ENCODE measurements at places on chromosomes 3 and 15.
A peak's percentile ranks its signal among the peaks of the same experiment; 100 is the strongest.

DNA sequence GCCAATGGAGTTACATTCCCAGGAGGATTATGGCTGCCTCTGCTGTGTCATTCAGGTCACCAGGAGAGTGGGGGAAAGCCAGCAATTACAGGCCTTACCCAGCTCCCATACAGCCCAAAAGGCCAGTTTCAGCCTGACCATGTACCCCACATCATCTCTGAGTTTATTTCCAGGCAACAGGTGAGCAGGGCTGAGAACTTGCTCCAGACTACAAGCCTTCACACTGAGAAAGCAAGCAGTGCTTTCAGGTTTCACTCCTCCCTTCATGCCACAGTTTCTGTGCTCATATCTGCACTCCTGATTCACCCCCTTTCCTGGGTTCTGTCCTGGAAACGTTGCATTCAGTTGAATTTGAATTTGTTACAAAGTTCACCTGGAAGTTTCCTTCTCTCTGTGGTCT is 68.1 kb upstream of the ABI3BP start:
- no peak for DNase-seq

DNA sequence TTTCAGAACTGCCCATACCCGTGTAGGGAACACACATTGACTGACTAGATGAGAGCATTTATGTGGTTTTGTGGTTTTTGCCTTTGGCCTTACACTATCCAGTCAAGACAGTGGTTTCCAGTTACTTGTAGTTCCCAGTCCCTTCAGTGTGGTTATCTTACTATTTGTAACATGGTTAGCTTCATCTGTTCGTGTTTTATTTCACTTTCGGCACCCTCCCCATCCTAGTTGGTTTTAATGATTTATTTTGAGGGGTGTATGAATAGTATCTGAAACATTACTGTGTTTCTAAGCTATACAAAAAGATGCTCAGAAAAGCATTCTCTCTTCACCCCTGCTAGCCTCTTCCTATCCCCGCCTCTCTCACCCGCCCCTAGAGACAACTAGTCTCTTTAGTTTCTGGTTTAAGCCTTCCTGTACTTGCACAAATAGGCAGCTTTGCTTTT is 14.1 kb downstream of the LYSMD4 start:
- DNase-seq: no peak

DNA sequence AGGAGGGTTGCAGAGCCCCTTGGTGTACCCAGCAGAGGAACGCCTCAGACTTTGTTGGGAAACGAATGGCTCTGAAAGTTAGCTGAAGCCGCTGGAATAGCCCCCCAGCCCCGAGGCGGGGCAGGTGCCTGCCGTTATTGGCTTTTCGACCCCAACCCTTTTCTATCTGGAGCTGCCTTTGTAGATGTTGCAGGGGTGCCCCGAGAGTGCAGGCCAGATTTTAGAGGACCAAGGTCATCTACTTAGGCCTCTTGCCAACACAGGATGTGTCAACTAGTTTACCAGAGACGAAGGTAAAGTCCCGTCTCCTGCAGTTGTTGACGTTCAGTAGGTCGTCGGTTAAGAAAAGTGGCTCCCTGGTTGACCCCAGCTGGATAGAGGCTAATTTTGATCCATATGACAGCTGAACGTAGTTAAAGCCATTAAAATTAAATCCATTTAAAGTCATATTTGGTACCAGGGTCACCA is 579 bp upstream of the UBE3A start:
- no peak for DNase-seq

DNA sequence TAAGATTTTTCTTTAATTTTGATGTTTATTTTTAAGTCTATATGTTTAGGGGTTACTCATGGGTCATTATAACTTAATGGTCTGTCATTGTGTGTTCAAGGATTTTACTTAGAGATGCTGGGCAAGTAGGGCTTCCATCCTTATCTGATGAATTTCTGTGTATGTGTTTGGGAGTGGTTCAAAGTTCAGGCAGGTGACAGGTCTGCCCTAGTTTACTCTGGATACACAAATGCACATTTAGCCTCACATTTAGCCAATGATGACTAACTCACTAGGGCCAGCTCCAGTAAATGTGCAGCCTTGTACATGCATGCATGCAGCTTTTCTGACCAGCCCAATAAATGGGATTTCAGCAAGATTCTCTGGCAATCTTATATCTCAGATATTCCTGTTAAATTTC is 554.1 kb downstream of the SI start:
- DNase-seq: no peak

- DNase-seq: no peak
These were observed 235.5 kb downstream of the CTNNB1 start for GRCh38 chr3:41434781-41435180.

- no peak for DNase-seq
These were observed 274.2 kb downstream of the FOXP1 start for GRCh38 chr3:71309342-71309741.

- DNase-seq: no peak
These were observed 153.9 kb downstream of the CPNE4 start for GRCh38 chr3:131880948-131881347.

- no peak for DNase-seq
These were observed 53.0 kb downstream of the PDIA5 start for GRCh38 chr3:123119802-123120201.

- peak; percentile 70 for DNase-seq
These were observed 23.5 kb downstream of the ZNF80 start for GRCh38 chr3:114213627-114214541.

GRCh38 chr3:195450731-195451229 is 8.0 kb upstream of the ACAP2 start:
- DNase-seq: no peak

- no peak for DNase-seq
These were observed 9.3 kb downstream of the ARIH2 start for GRCh38 chr3:48927928-48928327.

- no peak for DNase-seq
These were observed 24.9 kb upstream of the DHX36 start for GRCh38 chr3:154349223-154349622.

GRCh38 chr3:31659246-31659645 is 126.5 kb downstream of the STT3B start:
- DNase-seq: no peak

DNA sequence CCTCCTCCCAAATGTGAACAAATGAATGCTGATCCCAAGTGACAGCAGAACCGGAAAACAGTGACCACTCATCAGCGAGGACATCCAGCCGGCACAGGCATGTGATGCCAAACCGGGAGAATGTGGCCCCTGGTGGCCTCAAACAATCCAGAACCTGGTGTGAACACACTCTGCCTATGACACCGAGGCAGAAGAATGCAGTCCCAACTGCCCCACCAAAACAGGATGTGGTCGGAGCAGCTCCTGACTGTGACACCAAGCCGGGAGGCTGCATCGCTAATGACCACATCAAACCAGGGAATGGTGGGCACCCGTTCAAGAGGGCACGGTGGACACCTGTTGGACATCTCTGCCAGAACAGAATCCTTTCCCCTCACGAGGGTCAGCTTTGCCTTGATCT is 15.4 kb downstream of the SCN5A start:
- DNase-seq: no peak

- DNase-seq: no peak
These were observed 127.7 kb upstream of the IQSEC1 start for GRCh38 chr3:13200946-13201345.

GRCh38 chr3:15318661-15319060 is 13.7 kb downstream of the SH3BP5 start:
- DNase-seq: no peak

DNA sequence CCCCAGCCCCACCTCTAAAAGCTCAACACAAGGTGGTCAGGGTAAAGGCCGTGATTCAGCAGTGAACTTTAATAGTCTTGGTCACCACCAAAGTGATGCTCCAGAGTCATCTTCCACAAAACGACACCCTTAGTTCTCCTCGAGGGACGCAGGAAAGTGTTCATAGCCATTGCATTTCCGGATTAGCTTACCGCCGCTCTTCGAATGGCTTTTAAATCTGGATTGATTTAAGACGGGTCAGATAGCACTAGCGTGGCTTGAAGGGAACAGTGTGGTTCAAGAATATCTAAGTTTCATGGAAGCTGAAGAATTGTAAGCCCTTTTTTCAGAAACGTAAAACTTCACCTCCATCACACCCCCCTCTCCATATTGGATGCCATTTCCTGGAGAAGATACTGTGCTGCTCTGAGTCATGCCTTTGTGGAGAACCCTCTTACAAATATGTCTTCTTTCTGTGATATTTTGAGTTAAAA is 829 bp downstream of the RNF7 start:
- DNase-seq: peak; percentile 7

- no peak for DNase-seq
These were observed 12.1 kb downstream of the UBAP1L start for GRCh38 chr15:65102912-65103311.

- no peak for DNase-seq
These were observed 51.7 kb downstream of the ZIC4 start for GRCh38 chr3:147354623-147355022.

DNA sequence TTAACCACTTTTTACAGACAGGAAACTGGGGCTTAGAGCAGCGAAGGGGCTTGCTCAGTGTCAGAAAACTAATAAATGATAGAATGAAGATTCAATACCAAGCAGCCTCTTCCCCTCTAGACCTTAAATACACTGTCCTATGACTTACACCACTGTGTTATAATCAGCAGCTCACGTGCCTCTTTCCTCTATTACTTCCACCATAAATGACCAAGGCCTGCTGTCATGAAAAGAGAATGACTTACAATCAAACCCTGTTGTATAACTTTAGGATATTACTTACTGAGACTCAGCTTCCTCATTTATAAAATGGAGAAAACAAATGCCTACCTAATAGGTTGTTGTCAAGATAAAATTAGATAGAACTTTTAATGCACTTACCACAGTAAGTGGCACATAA is 11.6 kb downstream of the FMN1 start:
- no peak for DNase-seq

GRCh38 chr15:50241684-50242450 is 23.7 kb downstream of the HDC start:
- DNase-seq: no peak

DNA sequence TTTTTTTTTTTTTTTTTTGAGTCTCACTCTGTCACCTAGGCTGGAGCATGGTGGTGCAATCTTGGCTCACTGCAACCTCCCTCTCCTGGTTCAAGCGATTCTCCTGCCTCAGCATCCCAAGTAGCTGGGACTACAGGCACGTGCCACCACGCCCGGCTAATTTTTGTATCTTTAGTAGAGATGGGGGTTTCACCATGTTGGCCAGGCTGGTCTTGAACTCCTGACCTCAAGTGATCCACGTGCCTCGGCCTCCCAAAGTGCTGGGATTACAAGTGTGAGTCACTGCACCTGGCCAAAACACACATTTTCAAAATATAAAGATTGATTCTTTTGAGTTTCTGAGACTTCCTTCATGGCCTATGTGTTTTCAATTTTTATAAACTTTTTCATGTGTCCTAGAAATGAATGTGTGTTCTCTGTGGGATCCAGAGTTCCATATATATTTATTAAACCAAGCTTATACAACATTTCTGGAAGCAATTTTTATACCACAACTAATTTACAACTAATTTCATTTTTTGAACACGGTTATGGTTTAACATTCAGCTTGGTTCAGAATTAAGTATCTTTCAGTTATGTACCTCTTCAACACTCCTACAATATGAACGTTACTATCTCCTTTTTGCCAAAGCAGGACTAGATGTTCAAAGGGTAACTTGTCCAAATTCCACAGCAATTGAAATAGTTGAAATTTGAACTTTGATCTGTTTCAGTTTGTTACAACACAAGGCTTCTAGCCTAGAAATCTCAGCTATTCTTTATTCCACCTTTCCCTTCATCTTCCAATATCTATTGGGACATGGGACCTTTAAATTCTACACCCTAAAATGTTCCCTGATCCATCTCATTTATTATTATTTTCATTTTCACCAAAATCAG is 1.5 kb downstream of the ACAD11 start:
- no peak for DNase-seq

DNA sequence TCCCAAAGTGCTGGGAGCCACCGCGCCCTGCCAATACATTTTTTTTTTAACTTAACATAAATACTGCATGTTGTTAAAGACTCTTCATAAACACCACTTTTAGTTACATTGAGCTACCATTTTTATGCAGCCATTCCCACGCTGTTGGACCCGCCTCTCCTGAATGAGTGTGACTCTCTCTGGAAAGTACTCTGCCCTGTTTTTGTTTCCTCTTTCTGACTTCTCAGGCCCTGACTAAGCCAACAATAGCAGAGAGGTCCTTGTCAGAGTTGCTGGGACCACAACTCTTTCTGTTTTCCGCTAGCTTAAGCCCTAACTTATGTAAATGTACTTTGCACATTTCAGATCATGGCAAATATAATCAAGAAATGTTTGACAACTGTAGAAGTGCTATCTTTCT is 35.2 kb downstream of the PARP15 start:
- no peak for DNase-seq

- no peak for DNase-seq
These were observed 125.6 kb downstream of the PLCH1 start for GRCh38 chr3:155619118-155619915.

DNA sequence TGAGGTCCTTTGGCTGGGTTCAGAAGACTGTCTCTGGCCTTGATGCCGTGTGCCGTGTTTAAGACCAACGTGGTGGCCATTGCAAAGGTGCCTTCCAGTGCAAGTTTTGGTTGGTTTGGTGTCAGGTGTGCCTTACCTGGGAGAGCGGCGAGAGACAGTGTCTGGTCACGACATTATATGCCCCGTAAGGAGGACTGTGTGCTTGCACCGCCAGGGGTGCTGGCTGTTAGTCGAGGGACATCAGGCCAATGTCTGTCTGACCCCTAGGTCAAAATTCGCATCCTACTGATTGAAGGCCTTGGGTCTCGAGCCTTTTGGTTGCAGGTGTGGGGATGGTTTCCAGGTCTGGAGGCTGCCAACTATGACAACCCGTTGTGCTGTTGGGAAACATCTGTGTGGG is 111.9 kb downstream of the SNRPN start:
- DNase-seq: no peak

GRCh38 chr15:48905216-48905615 is 27.3 kb downstream of the EID1 start:
- no peak for DNase-seq

- DNase-seq: no peak
These were observed 23.0 kb downstream of the UBP1 start for GRCh38 chr3:33417066-33417673.

DNA sequence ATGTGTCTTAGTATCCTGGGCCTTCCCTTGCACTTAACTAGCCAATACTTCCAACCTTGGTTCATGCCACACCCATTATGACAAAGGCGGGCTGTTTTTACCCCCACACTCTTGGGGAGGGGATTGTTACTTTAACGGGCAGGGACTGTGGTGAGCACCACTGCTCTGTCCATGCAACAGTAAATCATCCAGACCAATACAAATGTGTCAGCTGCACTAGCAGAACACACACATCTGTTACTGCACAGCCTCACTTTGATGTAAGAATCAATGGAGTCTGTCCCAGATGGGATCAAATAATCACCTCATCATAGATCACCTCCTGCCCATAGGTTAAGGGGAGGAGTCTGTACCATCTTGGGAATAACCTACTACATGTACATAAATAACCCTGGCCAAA is 58.1 kb downstream of the NPAP1 start:
- no peak for DNase-seq

- DNase-seq: no peak
These were observed 1333.5 kb upstream of the CADM2 start for GRCh38 chr3:83625261-83625660.

DNA sequence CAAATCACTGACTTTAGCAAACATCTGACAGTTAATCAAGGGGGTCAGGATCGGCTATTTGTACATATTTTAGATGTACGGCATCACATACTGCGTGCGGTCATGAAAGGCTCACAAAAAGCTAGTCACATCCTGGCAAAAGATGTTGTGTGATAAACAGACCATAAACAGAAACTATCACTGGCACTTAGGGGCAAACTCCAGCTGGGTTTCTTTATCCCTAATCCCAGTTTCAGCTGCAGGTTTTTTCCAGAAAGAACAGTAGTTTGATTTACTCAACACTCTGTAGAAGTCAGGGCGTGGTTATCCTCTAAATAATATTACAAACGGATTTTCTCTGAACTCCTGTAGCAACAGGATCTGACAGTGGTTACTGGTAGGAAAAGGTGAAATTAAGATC is 112.4 kb upstream of the BHLHE40 start:
- no peak for DNase-seq

All from effector CD4-positive, alpha-beta T cell (primary cell).